Urothelium cell line (cell line): ENCODE measurements at places on chromosomes 12 and 14.

DNA sequence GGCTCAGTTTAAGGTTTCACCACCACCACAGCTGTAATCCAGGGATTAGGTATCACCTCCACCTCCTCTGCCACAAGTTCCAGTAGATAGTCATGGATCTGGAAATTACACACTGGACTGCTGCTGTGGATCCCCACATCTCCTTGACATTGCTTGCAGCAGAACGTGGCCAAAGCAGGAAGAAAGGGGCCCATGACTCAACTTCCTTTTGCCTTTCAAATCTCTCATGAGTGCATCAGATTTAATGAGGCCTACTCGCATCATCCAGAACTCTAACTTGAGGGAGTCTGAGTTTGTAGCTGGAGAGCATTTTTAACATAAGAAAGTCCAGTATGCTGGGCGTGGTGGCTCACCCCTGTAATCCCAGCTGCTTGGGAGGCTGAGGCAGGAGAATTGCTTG, 29.2 kb upstream of the TMED10 start:
- DNase-seq = no peak

DNA sequence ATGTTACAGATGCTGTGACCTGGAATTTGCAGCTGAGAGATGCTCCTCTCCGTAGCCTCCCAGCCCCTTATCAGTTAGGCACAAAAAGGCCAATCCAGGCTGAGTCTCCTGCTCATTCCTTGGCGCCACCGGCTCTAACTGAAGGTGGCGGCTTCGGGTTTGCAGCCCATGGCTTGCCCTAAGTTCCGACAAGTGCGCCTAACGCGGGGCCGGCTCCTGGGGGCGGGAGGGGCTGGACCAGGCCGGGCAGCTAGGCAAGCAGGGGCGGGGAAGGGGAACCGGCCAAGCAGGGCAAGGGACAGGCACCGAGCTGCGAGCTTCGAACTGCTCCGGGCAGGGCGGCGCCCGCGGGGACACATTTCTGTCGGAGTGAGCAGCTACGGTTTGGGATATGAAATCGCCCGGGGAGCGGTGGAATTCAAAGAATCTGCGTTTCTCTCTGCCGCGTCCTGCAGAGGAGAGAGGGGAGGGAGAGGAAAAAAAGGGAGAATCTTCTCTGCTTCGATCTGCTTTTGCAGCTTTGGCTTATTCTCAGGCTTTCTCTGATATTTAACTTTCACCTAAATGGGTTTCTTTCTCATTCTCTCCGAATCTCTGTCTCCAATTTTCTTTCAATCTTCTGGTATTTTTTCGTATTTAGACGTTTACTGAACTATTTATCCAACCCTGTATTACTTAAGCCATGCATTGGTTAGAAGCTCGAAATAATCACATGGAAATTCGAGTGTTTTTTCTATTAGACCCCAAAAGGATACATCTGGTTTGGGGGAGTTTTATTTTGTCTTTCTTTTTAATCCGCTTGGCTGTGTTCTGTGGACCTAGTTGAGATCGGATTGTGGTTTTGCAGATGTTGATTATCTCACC, 1.6 kb upstream of the HOXC12 start:
- peak; percentile 62 for DNase-seq

GRCh38 chr14:101355284-101355683, 206.0 kb upstream of the DIO3 start:
- DNase-seq = no peak

DNA sequence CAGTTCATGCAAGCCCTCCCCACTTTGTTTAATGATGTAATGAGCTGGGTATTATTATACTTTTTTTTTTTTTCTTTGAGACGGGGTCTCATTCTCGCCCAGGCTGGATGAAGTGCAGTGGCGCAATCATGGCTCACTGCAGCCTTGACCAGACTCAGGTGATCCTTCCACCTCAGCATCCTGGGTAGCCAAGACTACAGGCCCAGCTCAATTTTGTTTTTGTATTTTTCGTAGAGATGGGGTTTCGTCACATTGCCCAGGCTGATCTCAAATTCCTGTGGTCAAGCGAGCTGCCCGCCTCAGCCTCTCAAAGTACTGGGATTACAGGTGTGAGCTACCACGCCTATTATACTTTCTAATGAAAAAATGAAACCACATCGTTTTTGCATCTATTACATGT, 4.5 kb upstream of the DCAF11 start:
- no peak for DNase-seq

DNA sequence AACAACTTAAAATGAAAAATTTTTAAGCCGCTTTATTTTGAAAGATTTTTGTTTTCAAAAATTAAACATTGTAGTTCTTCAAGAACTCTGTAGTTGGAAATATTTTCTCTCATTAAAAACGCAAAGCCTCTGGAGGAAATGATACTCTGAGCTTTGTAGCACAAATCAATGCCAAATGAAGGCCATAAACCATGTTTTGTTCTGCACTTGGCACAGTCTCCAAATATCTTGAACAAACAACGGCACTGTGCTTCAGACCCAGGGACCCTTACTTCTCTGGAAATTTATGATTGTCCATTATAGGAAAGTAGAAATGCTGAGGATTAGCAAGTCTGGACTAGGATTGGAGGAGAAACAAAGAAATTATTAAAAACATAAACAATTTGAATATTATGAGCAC, 160.8 kb upstream of the BMP4 start:
- DNase-seq = no peak

GRCh38 chr12:57416039-57416996, 14.5 kb downstream of the R3HDM2 start:
- DNase-seq = no peak

- DNase-seq = no peak
These were observed 57.2 kb upstream of the BEGAIN start for GRCh38 chr14:100644383-100644782.

DNA sequence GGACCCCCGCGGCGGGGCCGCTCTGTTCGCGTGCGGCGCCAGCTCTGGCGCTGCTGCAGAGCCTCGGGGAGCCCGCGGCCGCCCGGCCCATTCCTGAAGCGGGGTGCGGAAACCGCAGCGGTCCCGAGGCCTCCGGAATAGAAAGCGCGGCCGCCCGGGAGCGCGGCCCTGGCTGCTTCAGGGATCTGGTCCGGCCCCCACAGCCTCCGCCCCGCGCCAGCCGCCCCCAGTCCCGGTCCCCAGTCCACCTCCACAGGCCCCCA, 204 bp downstream of the HSP90AA1 start:
- DNase-seq = no peak

GRCh38 chr14:51743588-51744000, 91.9 kb downstream of the FRMD6 start:
- DNase-seq = no peak

DNA sequence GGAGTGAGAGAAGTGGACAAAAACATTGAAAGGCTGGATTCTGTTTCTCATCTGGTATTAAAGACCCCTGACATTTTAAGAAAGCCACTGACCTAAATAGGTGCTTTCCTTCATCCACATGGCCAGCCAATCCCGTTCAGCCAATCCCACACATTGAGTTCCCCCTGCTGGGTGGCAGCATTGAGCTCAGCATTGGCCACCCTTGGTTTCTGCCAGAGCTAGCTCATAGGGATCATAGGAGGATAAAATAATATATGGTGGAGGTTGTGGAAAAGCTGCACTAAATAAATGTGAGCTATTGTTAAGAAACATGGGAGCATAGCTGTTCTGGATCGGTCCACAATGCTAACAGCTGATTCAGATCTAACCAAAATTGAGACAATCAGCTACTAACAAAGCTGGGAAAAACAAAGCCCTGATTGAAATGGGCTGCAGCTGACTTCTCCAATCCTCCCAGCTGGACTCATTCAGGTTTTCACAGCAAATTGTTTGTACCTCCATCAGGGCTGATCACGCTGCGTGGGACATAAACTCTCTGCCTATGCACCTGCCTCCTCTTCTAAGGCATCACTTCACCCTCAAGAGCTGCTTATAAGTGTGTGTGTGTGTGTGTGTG, 256.5 kb downstream of the EMP1 start:
- no peak for DNase-seq

GRCh38 chr14:56268673-56269072, 150.5 kb downstream of the PELI2 start:
- no peak for DNase-seq

GRCh38 chr12:115468087-115468510, 784.1 kb upstream of the TBX3 start:
- DNase-seq = no peak

- DNase-seq = no peak
These were observed 127.0 kb downstream of the GCH1 start for GRCh38 chr14:54775486-54776140.

GRCh38 chr12:94731733-94732360, 81.5 kb upstream of the TMCC3 start:
- DNase-seq = no peak

- DNase-seq = peak; percentile 91
These were observed 45.1 kb upstream of the PNMA1 start for GRCh38 chr14:73759183-73759713.

- DNase-seq = no peak
These were observed 21.0 kb downstream of the PIGH start for GRCh38 chr14:67579040-67579439.

GRCh38 chr12:44812062-44812461, 64.1 kb downstream of the NELL2 start:
- DNase-seq = no peak

- no peak for DNase-seq
These were observed 53.1 kb downstream of the SYNE3 start for GRCh38 chr14:95463171-95463901.

DNA sequence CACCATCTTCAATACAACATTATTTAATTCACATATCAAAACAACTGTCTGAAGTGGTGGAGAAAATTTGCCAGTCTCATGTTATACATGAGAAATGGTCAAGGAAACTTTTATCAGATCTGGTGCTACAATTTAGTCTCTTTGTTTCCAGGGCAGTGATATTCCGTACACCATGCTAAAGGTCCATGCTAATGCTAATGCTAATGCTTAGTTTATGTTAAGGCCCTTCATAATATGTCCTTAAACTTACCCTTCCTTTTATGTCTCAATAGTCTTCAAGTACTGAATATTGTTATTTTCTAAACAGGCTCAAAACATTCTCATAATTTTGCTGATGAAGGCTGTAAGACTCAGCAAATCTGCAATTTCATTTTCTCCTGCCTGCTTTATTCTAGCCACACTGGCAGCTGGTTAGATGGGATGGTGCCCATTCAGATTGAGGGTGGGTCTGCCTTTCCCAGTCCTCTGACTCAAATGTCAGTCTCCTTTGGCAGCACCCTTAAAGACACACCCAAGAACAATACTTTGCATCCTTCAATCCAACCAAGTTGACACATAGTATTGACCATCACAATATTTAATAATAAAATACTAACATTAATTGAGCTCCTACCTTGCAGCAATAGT, 59.8 kb downstream of the TMEM117 start:
- no peak for DNase-seq

DNA sequence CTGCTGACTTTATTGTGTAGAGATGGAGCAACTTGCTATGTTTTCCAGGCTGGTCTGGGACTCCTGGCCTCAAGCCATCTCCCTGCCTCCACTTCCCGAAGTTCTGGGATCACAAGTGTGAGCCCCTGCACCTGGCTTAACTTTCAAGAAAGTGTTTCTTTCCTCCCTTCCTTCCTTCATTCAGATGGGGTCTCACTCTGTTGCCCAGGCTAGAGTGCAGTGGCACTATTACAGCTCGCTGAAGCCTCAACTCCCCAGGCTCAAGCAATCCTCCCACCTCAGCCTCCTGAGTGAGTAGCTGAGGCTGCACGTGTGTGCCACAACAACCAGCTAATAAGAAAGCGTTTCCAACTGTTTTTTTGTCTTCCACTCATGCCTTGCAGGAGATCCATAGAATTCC, 185.6 kb upstream of the AMIGO2 start:
- no peak for DNase-seq

GRCh38 chr14:104567141-104567956, 12.2 kb upstream of the C14orf180 start:
- DNase-seq = no peak

DNA sequence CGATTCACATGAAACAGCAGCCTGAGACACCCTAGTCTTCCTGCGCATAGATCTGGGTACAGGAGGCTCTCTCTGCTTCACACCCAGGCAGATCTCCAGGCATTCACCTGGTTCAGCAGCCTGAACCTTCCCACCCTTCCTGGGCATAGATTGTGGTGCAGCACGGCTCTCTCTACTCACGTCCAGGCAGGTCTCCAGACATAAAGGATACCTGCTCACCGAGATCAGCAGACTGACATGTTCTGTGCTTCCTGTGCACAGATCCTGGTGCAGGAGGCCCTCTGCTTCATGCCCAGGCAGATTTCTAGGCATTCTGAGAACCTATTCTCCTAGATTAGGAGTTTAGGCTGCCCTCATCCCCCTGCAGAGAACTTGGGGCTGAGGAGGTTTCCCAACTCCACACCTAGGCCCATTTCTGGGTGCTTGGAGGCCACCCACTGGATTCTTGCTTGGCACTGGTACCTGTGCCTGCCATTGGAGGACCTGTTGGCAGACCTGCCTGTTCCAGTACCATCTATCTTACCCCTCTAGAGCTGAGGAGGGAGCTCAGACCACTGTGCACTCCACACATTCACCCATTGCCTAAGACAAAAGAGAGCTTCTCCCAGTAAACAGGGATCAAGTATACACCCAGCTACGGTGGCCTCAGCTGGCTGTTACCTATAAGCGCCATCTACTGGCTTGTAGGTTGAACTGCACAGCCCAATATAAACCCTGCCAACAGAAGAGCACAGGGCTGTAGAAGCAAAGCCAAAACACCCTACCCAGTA, 28.0 kb upstream of the GARIN6 start:
- DNase-seq = no peak

GRCh38 chr12:20194171-20194570, 174.2 kb upstream of the PDE3A start:
- peak; percentile 13 for DNase-seq

DNA sequence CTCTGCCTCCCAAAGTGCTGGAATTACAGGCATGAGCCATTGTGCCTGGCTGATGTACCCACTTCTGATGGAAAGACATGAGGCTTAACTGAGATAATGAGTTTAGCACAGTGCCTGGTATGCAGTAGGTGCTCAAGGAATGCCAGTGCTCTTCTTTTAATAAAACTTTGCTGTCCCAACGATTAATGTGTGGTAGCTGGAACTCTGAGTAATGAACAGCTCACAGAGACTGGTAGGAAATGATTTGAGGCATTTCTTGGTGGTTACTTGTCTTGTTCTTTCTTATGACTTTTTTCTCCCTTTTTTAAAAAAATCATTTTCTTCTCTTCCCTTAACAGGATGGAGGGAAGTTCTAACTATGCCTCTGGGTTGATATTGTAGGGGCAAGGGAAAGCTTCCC, 235.7 kb upstream of the PWP1 start:
- DNase-seq = no peak

GRCh38 chr12:6871052-6871957, 1.8 kb downstream of the SPSB2 start:
- DNase-seq = peak; percentile 69

GRCh38 chr14:67666750-67667449, 7.5 kb downstream of the VTI1B start:
- peak; percentile 67 for DNase-seq

DNA sequence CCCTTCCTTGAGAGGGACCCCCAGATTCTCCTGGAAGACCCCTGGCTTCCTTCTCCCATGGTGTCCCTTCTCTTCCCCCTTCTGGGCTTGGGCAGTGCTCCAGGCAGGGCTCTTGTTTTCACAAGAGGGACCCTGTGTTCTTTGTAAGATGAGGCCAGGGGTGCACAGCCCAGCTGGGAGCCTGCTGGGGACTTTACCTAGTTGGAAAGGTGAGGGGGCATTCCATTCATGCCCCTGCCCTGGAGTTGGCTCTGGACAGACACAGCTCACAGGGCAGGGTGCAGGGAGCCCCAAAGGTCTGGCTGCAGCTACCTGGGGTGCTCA, 31.2 kb downstream of the ISCA2 start:
- DNase-seq = no peak

- no peak for DNase-seq
These were observed 1431.0 kb downstream of the AACS start for GRCh38 chr12:126496201-126496600.
